IPS DF 6.9 (cell line): ENCODE measurements at places on chromosomes 13 and 19.

DNA sequence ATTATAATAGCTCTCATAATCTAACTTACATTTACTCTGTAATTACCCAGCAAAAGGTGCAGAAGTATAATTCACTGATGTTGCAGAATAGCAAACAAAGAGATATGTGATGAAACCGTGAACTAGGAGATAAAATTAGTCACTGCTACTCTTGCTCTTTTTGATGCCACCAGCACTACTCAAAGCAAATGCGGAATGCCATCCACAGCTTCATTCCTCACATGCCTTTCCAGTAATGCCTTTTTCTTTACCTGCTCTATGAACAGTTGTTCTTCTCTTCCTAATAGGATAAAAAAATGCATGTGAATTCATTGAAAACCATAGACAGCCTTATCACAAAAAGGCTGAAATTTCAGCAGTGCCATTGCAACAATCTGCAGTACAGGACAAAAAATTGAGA lies 1129.5 kb downstream of the DIAPH3 start:
- DNase-seq: no peak

DNA sequence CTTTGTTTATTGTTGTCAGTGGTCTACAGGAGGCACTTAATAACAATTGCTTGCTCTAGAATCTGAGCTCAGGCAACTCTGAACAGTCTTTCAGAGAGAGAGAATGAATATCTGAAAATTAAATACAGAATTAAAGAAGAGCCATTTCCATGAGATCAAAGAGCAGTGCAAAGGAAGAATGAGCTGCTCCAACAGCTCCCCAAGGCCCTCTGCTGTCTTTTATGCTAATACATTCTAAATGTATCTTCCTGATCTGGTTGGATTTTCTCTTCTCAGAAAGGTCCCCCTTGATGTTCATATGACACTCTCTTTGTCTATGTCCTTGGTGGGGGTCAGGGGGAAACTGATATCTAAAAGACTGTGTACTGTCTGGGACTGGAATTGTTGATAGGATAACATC lies 1029.6 kb downstream of the PCDH9 start:
- no peak for DNase-seq

GRCh38 chr13:76873445-76873844 lies 12.8 kb downstream of the KCTD12 start:
- DNase-seq: no peak

DNA sequence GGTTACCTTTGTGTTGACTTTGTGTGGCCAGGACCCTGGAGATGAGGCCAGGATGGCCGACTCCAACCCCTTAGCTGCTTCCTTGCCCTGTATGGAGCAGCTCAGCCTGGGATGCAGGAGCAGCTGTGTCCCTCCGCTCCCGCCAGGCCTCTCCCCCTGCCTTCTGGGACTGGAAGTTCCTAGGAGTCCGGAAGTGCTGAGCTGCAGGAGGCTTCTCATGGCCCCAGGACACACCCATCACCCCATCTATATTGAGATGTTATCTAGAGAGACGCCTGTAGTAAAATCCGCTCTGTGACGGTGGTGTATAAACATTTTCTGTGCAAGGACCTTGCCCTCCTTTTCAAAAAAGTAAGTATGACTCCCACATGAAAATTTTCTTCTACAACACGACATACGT lies 27.0 kb downstream of the WTIP start:
- no peak for DNase-seq

DNA sequence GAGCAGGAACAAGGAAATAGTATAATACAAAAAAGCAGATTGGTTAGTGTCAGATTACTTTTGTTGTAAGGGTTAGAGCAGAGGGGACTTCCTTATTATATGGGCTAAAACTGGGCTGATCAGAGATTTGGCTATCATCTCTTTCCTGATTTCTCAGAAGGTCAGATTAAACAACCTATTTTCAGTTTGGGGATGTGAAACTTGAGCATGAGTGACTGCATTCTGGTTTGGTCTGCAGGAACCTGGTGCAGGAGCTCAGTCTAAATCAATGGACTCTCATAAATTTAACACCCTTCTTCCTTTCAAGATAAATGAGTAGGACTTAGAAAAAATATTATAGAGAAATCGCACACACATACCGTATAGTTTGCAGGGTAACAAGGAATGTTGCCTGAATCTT lies 12.9 kb upstream of the RFXAP start:
- DNase-seq: no peak

GRCh38 chr19:53883231-53883661 lies 1.2 kb downstream of the PRKCG start:
- no peak for DNase-seq

DNA sequence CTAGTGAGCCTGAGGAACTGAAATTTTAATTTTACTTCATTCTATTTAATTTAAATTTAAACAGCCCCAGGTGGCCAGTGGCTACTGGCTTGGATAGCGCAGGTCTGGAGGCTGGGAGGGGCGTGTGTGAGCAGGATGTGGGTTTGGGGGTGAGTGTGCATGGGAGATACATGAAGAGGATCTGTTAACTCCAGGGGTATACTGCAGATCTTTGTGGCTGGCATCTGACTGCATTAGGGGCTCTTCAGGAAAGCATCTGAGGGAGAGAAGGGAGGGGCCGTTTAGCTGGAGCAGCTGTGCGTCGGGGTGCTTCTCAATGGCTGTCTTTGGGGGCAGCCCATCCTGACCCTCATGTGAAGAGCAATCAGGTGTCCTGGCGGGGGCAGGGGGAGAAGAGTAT lies 6.8 kb downstream of the SHANK1 start:
- no peak for DNase-seq

GRCh38 chr19:27719034-27719433 lies 1493.9 kb downstream of the UQCRFS1 start:
- DNase-seq: no peak

DNA sequence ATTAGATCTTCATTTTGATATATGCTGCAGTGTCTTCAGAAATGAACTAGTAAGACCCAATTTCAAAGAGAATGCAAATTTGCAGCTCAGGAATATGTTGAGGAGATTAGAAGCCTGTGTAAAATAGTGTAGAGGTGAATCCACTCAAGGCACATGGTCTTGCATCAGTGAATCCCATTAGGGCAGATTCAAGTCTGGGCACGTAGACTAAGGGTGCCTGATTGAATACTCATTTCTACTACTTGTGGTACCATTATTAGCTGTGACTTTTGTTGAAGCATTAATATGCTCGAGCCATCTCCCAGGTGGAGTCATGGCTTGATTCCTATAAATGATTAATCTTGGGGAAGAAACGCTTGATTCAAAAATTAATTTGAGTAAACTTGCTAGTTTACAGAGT lies 129.4 kb downstream of the AKAP11 start:
- no peak for DNase-seq

DNA sequence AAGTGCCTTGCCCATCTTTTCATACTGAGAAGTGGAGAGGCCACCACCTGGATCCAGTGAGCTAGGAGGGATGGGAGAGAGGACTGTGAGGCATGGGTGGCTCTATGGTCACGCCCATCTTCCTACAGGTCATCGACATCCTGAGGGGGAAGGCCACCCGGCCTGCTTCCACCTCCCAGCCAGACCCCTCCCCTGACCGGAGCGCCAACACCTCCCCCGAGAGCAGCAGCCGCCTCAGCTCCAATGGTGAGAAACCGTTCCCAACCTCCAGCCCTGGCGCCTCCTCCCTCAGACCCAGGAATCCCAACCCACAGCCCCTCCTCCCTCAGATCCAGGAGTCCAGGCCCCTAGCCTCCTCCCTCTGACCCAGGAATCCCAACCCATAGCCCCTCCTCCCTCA lies 10.1 kb downstream of the BCL3 start:
- DNase-seq: no peak

DNA sequence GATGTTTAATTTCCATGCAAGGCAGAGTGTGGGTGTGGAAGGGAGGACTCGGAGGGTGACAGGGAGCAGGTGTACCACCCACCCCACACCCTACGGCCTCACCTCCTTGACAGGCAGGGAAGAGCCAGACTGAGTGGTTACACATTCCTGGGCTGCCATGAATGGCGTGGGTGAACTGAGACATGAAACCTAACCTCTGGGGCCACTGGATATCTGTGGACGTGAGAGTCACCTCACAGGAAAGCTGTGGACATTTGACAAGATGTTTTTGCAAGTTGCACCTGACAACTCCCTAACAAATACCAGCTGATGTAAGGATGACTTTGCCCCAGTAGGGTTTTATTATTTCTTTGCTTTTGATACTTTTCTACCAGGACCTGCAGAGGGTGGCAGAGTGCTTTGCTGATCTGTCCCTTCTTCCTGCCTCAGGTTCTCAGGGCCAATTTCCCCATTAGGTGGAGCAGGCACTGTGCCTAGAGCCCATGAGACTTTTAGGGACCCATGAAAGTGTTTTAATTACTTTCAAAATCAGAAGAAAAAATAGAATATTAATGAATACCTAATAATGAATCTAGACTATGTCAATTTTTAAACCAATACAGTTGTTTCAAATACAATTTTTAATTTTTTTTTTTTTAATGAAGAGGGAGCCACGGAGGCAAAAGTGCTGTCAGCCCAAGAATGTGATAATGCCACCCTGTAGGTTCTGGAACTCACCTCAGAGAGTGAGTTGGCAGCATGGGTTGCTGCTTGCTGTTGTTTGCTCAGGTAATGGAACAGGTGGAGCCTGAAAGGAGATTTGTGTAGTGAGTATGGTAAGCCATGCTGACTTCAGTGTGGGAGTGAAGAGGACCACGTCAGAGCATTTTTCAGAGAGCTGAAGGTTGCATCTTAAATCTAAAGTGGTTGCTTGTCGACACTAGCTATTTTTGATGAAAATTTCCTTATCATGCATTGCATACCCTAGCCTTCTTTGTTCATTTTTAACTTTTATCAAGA lies 58.0 kb upstream of the CYSLTR2 start:
- no peak for DNase-seq

GRCh38 chr13:43238341-43239083 lies 215.1 kb downstream of the DNAJC15 start:
- no peak for DNase-seq
